NCI-H526 treated with DMSO at 0.1 percent for 48 hours (cell line): ENCODE measurements at places on chromosomes 4 and X.

DNA sequence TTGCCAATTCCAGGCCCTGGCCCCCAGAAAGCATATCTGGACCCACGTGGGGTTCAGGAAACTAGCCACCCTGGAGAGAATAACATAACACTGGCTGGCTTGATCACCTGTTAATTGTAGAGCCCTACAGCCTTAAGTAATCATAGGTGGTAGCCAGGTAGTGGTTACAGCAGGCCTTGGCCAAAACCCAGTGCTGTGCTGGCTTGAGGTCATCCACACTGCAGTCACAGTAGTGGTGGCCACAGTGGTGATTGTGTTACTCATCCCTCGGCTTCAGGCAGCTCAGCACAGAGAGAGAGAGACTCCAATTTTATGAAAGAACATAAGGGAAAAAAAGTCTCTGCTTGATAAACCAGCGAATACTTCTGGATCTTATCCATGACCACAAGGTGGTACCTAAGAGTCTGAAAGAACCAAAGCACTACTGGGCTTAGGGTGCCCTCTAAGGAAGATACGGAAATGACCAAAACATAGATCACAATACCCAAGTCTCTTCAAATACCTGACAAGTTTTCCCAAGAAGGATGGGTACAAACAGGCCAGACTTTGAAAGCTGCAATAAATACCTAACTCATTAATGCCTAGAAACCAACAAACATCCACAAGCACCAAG, 46.6 kb upstream of the CDX4 start:
- DNase-seq = no peak

DNA sequence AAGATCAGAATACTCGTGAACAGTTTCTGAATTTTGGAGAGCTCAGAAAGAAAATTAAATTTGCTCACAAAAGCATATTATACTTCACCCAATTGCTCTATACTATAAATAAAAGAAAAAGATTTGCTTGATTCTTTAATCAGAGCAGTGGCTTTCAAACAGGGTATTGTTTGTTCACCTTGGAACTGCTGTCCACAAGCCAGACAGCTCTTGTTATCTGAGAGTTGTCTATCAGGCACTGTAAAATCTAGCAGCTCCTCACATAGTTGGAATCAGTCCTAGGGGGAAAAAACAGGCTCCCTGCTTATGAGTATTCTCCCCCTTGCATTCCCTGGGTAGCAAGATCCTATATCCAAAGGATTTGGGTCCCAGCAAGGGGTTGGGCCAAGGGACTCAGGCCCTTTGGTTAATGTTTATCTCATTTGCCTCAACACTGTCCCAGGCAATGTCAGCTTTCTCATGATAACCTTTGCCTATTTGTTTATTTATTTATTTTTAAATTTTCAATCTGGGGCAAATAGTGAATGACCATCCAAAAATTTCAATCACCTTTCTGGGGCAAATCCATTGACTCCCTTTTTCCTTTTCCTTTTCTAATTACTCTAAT, 24.1 kb upstream of the MAGEB16 start:
- no peak for DNase-seq

GRCh38 chrX:46849933-46850332, 13.1 kb downstream of the RP2 start:
- DNase-seq = peak; percentile 3

DNA sequence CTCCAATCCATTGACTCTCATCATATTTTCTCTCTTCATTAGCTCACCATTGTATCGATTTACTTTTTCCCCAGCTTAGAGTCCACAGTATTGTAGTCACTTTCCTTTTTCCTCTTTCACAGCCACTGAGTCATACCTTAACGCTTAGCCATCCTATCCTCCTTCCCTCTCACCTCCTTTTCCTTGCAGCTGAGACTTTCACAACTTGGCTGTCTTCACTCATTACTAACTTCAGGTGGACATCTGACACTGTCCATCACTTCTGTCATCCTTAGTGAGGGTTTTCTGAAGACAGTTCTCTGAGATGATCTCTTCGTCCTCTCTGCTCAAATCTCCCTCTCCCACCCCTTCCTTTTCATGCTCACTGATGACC, 70.5 kb upstream of the ESX1 start:
- no peak for DNase-seq

GRCh38 chrX:34279866-34280560, 147.9 kb upstream of the FAM47A start:
- no peak for DNase-seq
